Nucleus accumbens (tissue), 56 donors: ENCODE measurements at places on chromosomes 3 and 15.

DNA sequence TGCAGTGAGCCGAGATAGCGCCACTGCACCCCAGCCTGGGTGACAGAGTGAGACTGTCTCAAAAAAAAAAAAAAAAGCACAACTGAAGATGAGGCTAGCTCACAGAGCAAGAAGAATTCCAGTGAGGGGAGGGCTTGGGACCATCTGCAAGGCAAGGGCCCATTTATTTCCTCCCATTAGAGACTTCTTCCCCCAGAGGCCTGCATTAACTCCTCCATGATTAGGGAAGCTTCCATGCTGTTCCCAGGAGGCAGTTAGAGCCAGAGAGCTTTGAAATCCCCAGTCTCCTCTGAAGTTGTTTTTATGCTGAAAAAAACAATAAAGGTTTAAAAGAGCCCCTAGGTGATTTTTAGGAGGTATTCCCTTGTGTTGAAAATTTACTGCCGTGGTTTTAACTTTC, 54.3 kb upstream of the ADCY5 start:
- DNase-seq = no peak

DNA sequence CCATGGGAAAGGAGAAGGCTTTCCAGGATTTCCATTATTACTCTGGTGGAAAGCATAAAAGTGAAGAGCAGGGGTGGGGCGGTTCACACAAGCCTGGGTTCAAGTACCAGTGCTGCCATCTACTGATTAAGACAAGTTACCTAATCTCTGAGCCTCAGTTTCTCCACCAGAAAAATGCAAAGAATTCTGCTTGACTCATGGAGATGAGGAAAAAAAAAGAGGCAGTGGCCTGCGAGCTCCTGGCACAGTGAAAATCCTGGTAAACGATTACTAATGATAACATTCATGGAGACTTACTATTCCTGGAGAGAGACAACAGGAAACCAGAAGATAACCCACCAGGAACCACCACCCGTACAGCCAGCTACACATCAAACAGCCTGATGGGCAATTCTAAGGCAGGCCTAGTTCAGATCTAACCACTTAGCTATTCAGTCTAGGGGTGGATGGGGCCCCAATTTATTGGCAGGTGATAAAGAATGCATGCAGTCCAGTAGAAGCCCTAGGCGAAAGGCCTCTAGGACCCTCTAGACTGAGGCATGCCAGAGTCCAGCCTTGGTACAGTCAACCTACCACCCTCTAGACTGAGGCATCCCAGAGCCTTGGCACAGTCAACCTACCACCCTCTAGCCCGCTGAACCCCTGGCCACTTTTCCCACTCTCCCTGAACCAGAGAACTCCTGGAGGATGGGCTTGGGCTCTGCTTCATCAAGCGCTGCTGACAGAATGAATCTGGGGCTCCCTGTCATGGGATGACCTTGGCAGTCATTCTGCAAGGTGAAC, 2.5 kb downstream of the AMOTL2 start:
- no peak for DNase-seq

GRCh38 chr3:178802993-178803693, 266.9 kb downstream of the KCNMB2 start:
- no peak for DNase-seq

DNA sequence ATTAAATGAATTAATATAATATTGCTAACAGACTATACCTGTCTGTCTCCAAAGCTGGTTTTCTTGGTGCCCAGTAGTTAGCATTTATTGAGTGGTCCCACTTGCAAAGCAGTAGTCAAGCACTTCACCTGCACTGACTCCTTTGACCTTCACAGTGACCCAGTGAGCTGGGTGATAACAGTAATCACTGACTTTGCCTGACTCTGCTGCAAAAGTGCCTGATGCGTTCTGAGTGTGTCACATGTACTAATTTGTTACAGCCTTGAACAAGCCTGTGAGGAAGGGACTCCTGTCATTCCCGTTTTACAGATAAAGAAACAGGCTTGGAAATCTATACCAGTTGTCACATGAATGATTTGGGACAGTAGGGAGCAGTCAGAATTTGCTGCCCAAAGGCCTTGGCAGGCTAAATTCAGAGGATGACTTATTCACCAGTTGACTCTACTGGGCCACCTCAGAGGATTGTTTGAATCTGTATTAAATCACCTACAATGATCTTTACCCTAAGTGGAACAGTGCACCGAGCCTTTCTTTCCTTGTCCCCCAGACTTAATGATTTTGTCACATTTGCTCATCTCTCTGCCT, 116.6 kb upstream of the PLXNA1 start:
- no peak for DNase-seq

GRCh38 chr3:53733446-53733845, 112.8 kb downstream of the CHDH start:
- no peak for DNase-seq

- DNase-seq = no peak
Measured at GRCh38 chr15:77168141-77168540, 97.2 kb upstream of the TSPAN3 start.

DNA sequence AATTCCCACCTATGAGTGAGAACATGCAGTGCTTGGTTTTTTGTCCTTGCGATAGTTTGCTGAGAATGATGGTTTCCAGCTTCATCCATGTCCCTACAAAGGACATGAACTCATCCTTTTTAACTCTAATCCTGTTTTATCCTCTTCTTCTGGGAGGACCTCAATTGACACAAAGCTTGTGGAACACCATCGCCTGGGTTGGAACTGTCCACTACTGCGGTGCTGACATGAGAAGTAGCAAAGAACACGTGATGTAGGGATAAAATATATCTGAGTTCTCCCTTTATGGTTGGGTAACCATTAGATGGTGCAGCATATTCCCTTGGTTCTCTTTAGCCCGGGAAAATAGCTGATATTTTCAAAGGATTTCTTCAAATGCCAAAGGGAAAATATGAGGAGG, 105.3 kb upstream of the TOPAZ1 start:
- DNase-seq = no peak

DNA sequence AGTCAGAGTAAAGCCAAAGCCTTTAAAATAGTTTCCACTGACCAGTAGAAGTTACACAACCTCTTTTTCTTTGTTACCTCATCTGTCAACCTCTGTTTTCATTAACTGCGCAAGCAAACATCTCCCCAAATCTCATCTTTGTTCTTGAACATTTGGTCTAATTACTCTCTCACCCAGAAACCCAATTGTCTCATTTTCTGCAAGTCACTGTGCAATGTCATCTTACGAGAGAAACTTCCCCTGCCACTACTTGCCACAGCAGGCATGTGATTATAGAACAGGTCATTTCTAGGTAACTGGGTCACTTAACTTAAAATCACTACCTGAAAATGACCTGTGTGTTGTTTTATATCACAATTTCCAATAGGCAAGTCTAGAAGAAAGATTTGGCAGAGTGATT, 159.4 kb downstream of the SI start:
- no peak for DNase-seq

DNA sequence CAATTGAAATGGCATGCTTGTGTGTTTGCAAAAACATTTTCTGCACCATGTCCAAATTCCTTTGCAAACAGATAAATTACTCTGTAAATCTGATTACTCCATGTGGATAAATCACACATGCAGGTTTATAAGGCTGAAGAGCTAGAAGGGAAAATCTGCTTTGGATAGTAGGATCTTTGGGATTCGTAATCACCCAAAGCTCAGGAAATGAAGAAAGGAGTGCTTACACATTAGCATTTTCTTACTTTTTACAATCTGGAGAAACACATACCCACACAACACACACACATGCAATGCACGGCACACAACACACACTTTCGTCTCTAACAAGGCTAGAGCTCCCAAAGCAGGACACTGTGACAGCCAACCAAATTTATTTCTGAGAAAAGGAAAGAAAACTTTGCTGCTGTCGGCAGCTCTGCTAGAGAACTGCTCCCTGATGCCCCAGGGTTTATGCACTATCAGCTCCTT, 2.1 kb downstream of the LSAMP start:
- DNase-seq = no peak

GRCh38 chr3:124886168-124887056, 753 bp downstream of the ITGB5 start:
- peak; percentile 23 for DNase-seq

GRCh38 chr3:31399271-31399670, 133.5 kb upstream of the STT3B start:
- no peak for DNase-seq

- DNase-seq = no peak
Measured at GRCh38 chr3:156148946-156149381, 28.6 kb downstream of the KCNAB1 start.

DNA sequence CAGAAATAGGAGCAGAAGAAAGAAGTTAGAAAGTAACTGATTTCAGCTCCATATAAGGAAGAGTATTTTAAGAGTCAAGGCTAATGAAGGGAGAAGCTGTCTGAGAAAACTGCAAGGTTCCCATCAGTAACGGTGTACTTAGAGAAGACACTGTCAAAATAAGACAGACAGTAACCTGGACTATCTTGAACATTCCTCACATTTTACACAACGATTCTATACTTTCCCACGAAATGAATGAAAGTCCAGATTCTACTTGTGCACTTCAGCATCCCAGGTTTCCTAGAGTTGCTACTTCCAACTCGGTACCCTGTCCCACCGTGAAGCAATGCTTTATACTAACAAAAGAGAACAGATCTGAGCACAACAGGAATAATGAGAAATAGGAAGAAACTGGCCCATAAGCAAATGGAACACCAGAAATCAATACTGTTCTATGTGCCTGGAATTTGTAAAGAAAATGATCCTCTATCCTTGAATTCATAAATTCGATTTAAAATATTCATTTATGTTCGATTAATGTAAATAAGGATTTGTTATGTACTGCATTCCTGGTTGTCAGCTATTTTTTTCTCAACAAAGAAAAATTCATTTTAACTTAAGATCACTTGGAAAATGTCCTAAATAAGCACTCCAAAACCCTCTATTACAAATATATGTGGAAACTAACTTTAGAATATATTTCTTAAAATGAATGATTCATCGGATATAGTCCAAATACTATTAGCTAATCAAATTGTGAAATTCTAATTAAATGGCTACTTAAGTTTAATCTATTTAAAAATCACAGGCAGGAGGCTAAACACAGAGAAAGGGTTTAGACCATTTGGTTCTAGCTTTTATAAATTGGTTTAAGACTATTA, 1.5 kb downstream of the C3orf70 start:
- no peak for DNase-seq

GRCh38 chr3:195105389-195105788, 165.6 kb downstream of the XXYLT1 start:
- no peak for DNase-seq

DNA sequence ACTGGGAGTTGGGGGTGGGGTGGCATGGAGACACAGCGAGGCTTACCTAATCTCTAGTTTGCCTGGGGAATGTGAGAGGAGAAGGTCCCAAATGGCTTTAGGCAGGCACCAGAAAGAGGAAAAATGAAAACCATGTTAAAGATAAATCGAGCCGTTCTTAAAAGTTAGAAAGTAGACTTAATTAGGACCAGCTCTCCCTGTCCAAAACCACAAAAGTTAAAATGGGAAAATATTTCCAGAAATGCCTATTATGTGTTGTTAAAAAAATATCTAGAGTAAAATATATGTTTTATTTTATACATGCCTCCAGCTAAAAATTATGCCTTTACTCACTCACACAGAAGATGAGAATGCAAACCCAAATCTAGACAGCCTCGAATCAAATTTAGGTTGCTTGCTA, 50.1 kb downstream of the LRTM1 start:
- DNase-seq = no peak

- no peak for DNase-seq
Measured at GRCh38 chr3:37990527-37990926, at the start of gene VILL. VILL (plus strand) TSS chr3:37990786; CDS start chr3:37993673, 2,887 bp downstream.

- DNase-seq = no peak
Measured at GRCh38 chr15:48031973-48032372, 88.8 kb upstream of the SLC24A5 start.

DNA sequence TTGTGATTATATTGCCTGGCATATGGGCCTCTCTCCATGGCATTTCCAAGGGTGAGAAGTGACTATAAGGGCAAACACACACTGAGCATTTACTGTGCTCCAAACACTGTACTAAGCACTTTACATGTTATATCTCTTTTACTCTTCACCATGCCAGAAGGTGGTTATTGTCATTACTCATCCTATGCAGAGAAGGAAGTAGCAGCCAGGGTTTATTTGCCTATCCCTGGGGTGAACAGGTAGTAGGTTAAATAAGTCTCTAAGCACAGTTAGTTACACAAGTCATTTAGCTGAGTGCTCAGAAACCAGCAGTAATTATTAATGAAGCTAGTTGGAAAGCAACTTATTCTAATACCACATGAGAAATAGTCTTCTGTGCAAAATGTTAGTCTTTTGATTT, 109.9 kb upstream of the SYNPR start:
- no peak for DNase-seq
